ENCODE measurements at places on chromosomes 2 and 18.
A peak's percentile ranks its signal among the peaks of the same experiment; 100 is the strongest.

- DNase-seq, result no peak
Measured at GRCh38 chr18:10690035-10690329, 164.2 kb downstream of the NAPG start.

GRCh38 chr18:35581546-35581897 is at the start of gene GALNT1:
TSS of gene GALNT1 (plus strand) at chr18:35581740. CDS start at chr18:35654663, 72,923 bp downstream.
- DNase-seq, result no peak

DNA sequence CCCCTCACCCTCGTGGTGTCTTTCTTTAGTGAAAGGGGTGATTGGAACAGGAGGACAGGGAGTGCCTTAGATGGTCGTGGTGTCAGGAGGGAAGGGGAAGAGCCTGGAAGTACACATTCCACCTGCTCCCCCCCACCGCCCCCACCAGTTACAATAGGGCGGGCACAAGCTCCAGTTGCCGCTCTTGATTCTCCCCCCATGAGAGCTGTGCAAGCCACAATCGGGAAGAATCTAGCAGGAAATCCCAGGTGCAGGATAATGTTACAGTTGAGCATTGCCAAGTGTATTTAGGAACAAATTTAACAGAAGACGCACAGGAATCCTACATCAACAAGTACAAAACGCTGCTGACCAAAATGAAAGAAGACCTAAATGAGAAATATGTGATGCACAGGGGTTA is 73.6 kb downstream of the ASAP2 start:
- DNase-seq, result no peak

GRCh38 chr2:174777347-174778084 is 13.2 kb upstream of the CHRNA1 start:
- no peak for DNase-seq

GRCh38 chr2:184685999-184686841 is 87.9 kb downstream of the ZNF804A start:
- no peak for DNase-seq

DNA sequence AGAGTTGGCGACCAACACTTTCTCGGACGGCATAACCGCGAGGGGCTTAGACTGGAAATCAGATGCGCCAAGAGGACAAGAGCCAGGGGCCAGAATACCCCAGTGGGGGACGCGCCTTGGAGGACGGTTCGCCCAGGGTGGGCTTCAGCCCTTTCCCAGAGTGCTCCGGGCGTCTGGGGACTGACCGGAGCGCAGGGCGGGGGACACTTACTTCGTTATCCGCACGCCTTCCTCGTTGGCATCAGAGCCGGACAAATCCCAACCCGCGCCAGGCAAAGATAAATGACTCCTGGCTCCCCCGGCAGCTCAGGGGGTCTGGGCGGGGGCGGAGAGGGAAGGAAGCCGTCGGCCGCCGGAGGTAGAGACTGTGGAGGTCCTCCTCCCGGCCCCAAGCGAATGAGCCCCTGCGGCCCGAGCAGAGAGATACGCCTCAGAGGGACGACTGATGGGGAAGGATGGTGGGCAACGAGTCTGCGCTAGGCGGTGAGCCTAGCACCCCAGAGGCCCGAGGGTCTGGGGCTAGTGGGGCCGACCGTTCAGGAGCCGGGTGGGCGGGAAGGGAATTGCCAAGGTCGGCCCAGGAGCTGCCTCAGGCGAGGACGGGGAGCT is 4.7 kb upstream of the SATB2 start:
- no peak for DNase-seq

DNA sequence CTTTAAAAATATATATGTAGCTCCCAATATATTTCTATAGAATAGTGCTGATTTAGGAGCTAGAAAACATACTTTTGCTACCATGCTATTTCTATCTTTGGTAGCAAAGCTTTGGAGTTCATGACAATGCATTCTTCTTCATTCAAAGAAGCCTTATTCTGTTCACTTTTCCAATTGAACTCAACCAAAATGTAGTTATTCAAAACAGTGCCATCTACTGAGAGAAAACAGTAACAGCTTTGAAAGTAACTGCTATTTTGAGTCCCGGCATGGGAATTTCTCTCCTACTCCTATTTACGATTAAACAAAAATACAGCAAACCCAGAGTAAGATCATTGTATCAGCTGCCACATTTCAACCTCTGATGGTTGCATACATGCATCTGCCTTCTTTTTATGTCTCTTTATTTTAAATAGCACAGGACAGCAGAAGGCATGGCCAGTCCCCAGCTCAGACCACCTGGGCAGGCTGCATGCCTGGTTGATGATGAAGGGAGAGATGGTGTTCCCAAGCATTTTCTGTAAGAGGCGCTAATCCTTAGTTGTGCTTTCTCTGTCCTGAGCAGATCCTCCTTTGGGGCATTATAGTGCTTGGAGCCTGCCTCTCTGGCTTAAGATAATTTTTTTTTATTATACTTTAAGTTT is 69.7 kb upstream of the SULT1C3 start:
- no peak for DNase-seq

GRCh38 chr18:66110607-66111006 is 359.8 kb downstream of the CDH7 start:
- DNase-seq, result no peak

DNA sequence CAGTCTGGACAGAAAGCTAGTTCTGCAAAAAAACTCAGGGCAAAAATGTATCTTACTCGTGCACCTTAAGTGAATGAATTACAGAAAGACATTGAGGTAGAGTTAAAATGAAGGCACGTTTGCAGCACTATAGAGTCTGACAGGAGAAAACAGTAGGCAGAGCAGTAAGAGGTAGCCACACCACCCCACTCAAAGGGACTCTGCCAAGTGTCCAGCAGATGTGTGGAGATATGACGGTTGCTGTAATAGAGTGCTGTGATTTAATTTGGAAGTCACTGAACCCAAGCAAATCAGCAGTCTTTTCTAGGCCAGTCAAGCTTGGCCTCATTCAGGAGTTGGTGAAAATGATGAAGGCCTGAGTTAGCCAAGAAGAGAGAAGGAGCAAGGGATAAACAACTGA is 464.4 kb downstream of the PTPRM start:
- DNase-seq, result no peak

DNA sequence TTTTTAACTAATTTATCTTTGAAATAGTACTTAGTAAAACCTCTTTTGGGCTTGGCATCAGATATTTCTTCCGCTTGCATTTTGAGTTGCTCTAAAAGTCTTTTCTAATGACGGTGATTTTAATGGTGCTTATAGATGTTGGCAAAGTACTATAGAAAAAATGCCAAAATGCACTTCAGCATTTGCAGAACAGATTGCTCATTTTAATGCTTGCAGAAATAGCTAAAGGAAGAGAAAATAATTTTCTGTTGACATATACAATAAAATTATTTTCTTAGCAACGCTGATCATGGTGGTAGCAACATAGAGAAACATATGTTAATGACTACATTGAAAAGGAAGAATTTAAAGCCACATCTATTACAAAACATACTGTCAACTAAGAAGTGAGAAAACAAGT is 170.7 kb downstream of the STK39 start:
- DNase-seq, result no peak

- DNase-seq, result no peak
Measured at GRCh38 chr2:26477126-26477910, 606 bp downstream of the OTOF start.

GRCh38 chr2:168015274-168015953 is 232.0 kb downstream of the STK39 start:
- no peak for DNase-seq

DNA sequence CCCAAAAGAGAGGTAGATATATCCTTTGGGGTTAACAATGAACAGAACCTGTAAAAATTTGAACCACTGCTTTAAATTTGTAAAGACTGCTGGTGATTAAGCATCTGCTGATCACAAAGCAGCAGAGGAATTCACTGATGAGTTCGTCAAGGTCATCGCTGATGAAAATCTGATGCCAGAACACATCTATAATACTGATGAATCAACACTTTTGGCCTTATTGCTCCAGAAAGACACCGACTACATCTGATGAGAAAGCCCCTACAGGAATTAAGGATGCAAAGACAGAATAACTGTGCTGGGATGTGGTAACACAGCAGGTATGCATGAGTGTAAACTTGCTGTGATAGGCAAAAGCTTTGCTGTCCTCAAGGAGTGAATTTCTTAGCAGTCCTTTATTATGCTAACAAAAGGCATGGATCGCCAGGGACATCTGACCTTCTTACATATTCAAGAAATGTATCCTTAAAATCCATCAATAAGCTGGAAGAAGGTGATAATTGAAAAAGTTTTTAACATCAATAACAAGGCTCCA is 30.5 kb upstream of the SGPP2 start:
- DNase-seq, result no peak

DNA sequence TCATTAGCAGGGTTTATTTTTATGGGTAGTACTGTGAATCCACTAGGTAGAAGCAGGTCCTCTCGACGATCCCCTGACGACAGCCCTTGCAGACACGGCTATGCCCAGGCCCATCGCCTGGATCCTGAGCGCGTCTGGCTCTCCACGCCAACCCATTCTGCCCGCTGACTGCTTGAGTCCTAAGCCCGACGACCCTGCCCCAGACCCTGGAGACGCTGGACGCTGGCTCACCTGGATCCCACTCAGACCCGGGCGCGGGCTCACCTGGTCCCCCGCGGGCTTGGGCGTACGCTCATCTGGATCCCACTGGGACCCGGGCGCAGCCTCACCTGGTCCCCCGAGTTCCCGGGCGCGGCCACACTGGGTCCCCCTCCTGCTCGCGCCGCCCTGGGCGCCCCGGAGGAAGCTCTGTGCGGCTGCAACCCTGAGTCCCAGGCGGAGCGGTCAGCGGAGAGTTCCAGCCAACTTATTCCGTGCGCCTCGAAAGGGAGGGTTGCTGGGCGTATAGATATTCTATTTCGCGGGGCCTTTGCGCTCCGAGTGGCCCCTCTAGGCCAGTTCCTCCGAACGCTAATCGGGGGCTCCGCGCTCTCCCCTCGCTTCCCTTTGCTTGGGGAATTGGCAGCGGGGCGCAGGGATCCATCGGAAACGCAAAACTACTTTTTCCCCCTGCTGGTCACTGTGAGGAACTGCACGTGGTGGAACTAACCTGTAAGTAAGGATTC is 22.4 kb upstream of the RMP24 start:
- DNase-seq, result no peak

- DNase-seq, result no peak
Measured at GRCh38 chr2:16664809-16665747, 556 bp downstream of the CYRIA start.

GRCh38 chr18:41969881-41970280 is 14.8 kb downstream of the PIK3C3 start:
- no peak for DNase-seq

- no peak for DNase-seq
Measured at GRCh38 chr18:79458917-79459803, 63.4 kb downstream of the NFATC1 start.

GRCh38 chr2:227280895-227281294 is 44.2 kb upstream of the MFF start:
- DNase-seq, result no peak

GRCh38 chr18:58496231-58496630 is 132.7 kb downstream of the ALPK2 start:
- peak; percentile 11 for DNase-seq

DNA sequence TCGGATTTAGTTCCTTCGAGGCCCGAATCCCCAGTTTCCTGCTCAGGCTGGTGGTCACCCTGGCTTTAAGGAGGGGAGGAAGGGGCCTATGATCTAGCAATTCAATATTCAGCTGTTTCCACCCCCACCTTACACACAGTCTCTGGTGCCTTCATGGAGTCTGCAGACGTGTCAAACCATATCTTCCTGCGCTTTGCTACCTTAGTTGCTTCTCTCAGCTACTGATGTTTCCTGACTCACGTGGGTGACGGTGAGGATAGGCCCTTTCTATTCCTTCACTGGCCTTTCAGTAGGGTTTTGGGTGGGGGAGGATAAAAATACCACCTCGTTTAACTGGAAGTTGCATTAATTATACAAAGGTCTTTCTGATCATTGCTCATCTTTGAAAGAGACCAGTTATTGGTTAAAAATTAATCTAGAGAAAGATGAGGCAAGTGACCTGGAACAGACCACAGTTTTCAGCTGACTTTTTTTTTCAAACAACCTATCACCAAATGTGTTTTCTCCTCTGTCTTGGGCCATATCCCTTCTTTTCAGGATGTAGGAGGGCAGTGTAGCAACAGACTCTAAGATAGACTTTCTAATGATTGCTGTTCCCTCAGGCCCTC is 49.7 kb downstream of the SH2D6 start:
- no peak for DNase-seq

DNA sequence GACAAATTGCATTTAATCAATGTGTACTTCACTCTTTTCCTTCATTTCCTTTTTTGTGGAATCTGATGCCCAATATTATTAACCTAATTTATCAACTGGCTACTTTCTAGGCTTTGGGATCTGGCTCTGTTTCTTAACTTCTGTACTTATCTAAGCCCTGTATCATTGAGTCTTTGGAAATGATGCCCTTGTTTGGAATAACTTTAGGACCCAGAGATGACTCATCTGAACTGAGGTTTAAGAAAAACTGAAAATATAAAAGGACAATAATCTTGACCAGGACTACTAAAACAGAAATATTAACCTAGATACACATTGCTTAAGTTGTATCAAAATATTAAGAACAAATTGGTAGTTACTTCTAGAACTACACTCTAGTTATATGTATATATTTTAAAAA is 600.8 kb downstream of the CPS1 start:
- DNase-seq, result no peak

- DNase-seq, result peak; percentile 64
Measured at GRCh38 chr2:191020742-191021381, 6.9 kb upstream of the STAT1 start.
